ENCODE measurements at places on chromosomes 1 and 21.
A peak's percentile ranks its signal among the peaks of the same experiment; 100 is the strongest.

- no peak for DNase-seq
Measured at GRCh38 chr1:232890340-232890943, 60.0 kb upstream of the NTPCR start.

GRCh38 chr21:40254540-40255465 lies 387.6 kb downstream of the PCP4 start:
- DNase-seq = no peak

GRCh38 chr1:27598902-27599528 lies 4.9 kb downstream of the AHDC1 start:
- DNase-seq = peak; percentile 87

DNA sequence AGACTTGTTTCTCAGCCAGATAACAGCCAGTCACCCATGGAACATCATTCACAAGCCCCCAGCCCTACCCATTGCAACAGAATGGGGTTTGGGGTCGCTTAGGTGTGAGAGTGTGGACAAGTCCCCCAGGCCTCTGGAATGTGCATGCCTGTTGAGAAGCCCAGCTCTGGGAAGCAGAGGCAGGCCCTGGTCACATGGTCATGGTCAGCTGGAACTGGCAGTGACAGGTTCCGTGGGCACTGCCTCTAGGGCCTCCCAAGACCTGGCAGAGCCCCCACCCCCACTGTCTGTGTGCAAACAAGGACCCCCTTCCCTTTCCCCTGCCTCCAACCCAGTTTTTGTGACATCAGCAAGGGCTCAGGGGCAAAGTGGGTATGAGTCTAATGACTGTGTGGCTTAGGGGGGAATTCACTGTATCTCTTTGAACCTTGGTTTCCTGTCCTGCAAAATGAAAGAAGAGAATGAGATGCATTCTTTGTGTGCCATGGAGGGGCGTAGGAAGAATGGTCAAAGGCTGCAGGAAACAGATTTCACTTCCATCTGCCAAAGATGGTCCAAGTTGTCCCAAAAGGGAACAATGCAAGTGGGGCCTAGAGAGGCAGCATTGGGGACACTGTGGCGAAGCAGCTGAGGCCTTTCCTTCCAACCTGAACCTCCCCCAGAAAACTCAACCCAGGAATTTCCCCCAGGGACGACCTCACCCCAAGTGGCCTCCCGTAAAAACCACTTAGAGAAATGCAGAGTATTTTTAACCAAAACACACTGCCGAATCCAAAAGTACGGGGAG lies 34.7 kb upstream of the SELENON start:
- DNase-seq = no peak

- no peak for DNase-seq
Measured at GRCh38 chr1:100927276-100927675, 31.4 kb downstream of the SLC30A7 start.

DNA sequence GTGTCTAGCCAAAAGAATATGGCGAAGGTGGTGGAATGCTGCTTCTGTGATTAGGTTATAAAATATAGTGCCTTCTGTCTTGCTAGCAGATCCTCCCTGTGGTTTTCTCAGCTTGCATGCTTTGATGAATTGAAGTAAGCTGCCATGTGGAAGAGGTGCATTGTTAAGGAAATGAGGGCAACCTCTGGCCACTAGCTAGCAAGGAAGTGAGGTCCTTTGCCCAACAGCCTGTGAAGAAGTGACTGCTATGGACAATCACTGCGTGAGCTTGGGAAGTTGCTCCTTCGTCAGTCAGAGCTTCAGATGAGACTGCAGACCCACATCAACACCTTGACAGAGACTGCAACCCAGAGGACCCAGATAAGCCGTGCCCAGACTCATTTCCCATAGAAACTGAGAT lies 109.4 kb downstream of the GIPC2 start:
- no peak for DNase-seq

GRCh38 chr1:47875831-47876586 lies 121.2 kb downstream of the TRABD2B start:
- DNase-seq = no peak

Data from GM03348 (cell line).